Fibroblast of skin of left quadriceps (primary cell): ENCODE measurements at places on chromosomes 11 and 22.
A peak's percentile ranks its signal among the peaks of the same experiment; 100 is the strongest.

GRCh38 chr22:45181766-45182165 is 18.0 kb downstream of the NUP50 start:
- DNase-seq, result no peak

DNA sequence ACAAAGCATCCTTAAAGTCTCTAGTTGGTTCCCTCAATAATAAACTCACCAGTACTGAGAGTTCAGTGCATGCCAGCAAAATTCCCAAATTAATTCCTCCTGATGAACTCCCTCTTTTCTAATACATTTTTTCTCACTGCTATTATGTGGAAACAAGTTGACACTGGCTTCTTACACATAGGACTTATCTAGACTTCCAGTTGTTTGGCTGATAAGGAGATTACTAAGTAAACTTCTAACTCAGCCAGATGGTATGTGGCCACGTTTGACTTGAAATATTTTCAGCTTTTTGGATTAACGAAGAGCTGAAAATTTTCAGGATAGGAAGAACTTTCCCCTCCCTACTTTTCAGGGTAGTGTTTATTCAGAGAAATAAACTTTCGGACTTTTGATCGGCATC is 1154.2 kb upstream of the TENM4 start:
- no peak for DNase-seq

GRCh38 chr11:70246196-70246595 is 24.3 kb upstream of the PPFIA1 start:
- DNase-seq, result no peak

DNA sequence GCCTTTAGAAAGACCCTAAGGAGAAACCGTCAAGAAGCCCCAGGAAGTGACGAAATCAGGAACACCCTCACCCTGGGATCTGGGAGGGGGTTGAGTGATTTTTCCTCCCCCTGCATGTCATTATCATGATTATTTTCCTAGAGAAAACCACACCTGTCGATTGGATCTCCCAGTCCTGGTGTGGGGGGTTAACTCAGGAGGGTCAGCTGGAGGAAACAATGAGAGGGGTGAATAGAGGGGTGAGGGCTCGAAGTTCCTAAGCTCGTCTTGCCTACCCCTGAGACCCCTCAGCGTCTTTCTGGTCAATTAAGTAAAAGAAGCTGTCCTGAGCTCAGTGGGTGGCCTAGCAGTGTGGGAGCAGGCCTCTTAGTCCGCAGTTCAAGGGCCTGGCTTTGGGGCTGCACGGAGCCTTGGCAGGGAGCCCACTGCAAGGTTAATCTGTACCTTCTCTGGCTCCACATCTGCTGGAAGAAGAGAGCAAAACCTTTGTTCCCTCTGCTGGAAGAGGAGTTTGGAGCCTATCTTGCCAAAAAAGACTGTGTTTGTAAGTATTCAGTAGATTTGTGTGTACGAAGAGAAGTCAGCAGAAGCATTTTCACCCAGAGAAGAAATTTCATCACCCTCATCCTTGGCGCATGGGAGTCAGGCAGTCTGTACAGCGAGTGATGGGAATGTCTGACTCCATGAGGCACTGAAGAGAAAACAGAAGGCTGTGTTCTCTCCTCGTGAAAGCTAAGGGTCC is 34.2 kb upstream of the FTH1 start:
- DNase-seq, result no peak

GRCh38 chr22:42807185-42807584 is 49.9 kb downstream of the ARFGAP3 start:
- no peak for DNase-seq

- no peak for DNase-seq
Measured at GRCh38 chr11:134069426-134070341, 812 bp downstream of the JAM3 start.

DNA sequence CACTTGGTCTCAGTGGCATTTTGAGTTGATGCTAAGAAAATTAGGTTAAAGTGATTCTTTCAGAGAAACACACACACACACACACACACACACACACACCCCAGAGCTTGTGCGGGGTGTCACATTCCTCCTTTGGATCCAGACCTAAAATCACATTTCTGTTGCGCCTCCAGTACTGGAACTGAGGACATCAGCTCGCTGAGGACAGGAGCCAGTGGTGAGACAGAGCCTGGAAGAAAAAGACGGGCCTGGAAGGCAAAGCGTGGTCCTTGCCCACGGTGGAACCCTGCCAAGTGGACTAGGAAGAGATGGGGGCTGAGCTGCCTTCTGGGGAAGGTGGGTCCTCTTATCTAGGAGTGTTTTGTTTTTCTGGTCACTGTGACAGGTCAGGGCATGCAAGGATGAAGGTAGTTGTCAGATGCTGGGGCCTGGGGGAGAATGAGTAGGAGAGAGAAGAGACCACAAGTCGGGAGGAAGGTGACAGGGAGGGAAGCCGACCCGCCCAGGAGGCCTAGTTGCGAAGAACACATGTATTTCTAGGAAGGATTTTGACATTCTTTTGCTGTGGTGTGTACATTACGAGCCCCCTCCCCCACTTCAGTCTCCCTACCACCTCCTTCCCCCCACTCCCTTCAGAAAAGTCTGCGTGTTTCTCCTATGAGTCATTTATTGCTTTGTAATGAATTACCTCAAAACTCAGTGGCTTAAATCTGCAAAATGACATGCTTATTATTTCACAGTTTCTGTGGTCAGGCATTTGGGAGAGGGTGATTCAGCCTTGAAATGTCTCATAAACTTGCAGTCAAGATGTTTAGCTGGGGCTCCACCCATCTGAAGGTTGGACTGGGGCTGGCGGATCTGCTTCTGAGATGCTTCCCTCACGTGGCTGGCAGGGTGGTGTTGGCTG is 4.8 kb upstream of the ELFN2 start:
- peak; percentile 100 for DNase-seq
